ENCODE measurements at places on chromosomes 6 and 20. TPM values are rescaled to one million over a fixed set of nuclear protein-coding genes. Genes with fewer than 3 reads are reported as not detected.

Gene LINC00237
- not detected for polyA plus RNA-seq

Gene SDCBP2
- polyA plus RNA-seq, result 2.0 TPM

Gene CST4
- not detected for polyA plus RNA-seq

Gene MYL9
- 380 TPM for polyA plus RNA-seq

Gene TSBP1
- not detected for polyA plus RNA-seq

Gene NKAPL
- 0.52 TPM for polyA plus RNA-seq

- DNase-seq, result no peak
Observed at GRCh38 chr6:156308604-156309003, 468.6 kb upstream of the ARID1B start.

DNA sequence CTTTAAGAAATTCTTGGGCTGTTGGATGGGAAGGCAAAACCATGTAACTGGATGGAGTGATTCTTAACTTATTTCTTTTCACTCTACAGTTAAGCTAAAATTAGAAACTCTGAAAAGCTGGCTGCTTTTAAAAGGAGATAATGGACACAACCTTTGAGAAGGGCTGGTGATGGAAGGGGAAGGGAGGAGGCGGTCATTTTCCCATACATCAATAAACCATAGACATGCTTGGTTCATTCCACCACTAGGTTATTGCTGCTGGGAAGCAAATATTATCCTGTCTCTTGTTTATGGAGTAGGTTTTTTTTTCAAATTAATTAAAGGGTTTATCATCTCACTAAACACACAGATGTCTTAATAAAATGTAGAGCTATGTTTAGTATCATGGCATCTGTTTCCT, 76.2 kb downstream of the PLCB1 start:
- DNase-seq, result no peak

DNA sequence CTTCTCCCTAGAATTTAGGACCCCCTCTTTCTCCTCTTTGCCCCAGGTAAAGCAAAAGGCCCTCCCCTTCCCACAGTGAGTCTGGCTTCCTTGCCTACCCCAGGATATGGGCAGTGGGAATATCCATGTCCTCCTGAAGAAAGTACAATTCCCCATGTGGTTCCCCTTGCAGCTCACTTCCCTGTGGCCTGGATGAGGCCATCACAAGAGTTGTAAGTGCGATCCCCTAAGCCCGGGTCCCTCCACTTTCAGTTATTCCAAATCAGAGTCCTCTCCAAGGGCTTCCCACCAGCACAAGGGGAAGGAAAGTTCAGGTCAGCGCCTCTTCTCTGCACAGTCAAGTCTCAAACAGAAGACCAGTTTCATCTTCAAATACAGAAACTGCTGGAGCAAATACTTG, 10.2 kb upstream of the PTPN1 start:
- no peak for DNase-seq

- no peak for DNase-seq
Observed at GRCh38 chr6:139879823-139880356, 505.4 kb upstream of the CITED2 start.

GRCh38 chr6:32589596-32590449, at the start of gene HLA-DRB1:
Gene HLA-DRB1 (minus strand): TSS chr6:32589848. CDS start chr6:32589742, 106 bp downstream.
- no peak for DNase-seq

DNA sequence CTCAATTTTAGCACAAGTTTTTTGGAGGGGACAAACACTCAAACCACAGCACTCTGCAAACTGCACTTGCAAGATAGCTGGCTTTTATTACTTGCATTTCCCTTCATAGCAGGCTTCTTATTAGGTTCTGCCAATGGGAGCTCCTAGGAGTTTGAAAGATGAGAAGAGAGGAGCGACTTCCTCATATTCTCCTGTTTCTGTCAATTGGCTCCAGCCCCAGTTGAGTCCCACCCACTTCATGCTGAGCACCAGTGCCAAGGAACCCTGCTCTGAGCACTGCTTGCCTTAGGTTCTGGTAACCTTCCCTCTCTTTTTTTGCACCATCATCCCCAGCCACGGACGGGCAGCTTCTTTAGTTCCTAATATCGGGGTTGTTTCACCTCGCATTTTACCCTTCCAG, 67.9 kb downstream of the PSMB1 start:
- no peak for DNase-seq

DNA sequence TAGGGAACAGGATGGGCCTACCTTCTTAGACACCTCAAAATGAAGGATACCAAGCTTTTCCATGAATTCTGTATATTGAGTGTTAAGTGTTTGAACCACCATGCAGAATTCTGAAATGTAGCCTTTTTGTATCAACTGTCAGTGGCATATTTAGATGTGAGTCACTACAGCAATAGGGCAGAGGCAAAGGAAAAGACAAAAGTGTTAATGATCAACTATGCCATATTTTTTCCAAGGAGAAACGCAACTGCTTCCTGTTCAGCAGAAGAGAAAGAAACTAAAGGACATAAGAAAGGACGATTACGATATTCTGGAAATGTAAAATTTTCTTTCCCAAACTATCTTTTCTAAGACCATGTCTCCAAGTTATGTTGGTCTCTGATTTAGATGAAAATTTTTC, 104.6 kb upstream of the RSPO3 start:
- no peak for DNase-seq

DNA sequence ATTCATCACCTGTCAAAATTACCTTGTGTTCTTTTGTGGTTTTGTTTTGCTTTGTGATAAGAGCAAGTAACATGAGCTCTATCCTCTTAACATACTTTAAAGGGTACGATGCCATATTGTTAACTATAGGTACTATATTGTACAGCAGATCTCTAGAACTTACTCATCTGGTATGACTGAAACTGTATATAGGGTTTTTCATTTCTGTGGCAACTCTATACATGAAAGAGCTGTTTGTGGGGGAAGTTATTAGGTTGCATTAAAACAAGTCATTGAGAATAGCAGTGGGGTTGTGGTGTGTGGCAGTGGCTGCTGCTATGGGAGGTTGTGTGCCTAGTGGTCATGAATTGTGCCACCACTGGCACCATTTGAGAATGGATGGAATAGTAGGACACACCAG, 268.4 kb downstream of the KCNQ5 start:
- DNase-seq, result no peak

DNA sequence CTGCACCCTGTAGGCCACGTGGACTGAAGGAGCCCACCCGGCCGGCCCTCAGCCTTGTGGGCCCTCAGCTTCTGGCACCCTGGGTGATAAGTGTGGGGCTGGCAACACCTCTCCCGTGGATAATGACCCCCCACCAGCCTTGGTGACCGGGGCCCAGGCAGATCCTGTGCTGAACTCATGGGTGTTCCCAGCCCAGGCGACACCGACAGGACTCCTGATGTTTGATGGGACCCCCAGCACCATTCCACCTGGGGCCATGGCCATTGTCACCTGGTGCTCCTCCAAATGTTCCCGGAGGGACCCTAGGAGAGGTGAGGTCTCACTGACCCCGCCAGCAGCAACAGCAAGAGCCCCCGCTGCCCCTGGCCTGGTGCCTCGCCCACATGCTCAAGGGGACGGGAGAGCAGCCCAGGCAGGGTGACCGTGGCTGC, 19.4 kb upstream of the FRMD1 start:
- no peak for DNase-seq

DNA sequence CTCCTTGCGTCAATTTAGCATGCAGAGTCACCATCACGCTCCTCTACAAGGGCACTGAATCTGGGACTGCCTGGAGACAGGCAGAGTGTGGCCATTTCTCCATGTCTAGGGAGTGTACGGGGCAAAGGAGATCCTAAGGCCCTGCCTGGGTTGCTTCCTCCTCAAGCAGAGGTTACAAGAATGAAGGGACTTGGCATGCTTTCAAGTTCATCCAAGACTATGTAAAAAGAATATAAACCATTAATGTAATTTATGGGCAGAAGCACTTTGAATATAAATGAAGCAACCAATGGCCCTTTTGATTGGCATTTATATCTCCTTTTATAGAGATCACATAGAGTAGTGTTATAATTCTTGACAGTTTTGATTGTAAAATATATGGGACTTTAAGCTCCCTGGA, 137.5 kb downstream of the BTBD3 start:
- no peak for DNase-seq

- DNase-seq, result peak; percentile 48
Observed at GRCh38 chr6:145241039-145241438, 494.3 kb downstream of the EPM2A start.

DNA sequence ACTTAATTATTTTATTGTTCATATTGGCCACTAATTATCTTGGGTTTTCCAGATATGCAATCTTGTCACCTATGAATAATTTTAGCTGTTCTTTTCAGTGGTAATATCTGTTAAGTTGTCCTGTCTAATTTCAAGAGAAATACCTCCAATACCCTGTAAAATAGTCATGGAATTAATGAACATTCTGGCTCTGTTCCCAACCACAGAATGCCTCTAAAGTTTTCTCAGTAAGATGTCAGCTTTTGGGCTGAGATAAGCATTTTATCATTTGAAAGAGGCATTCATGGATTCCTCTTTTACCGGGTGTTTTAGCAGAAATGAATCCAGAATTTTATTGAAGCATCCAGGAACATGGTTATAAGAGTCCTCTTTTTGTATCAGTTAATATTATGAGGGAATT, 109.3 kb downstream of the WDR27 start:
- DNase-seq, result peak; percentile 13

DNA sequence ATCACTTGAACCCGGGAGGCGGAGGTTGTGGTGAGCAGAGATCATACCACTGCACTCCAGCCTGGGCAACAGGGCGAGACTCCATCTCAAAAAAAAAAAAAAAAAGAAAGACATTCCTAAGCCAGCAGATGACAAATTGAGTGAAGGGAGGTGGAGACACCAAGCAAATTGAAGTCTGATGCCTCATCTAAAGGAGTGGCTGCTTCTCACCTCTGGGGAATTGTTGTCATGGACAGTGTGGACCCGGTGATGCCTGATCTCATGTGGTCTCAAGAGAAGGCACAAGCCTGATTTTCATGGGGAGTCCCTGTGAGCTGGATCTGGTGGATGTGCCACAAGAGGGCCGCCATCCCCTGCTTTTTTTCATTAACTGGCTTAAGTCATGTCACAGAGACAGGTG, 272.0 kb downstream of the ZNF217 start:
- no peak for DNase-seq

GRCh38 chr6:23559587-23560343, 566.2 kb upstream of the NRSN1 start:
- no peak for DNase-seq
